ENCODE measurements at places on chromosomes 11 and 22.

GRCh38 chr11:74476536-74476935, 9.2 kb upstream of the KCNE3 start:
- DNase-seq = no peak

DNA sequence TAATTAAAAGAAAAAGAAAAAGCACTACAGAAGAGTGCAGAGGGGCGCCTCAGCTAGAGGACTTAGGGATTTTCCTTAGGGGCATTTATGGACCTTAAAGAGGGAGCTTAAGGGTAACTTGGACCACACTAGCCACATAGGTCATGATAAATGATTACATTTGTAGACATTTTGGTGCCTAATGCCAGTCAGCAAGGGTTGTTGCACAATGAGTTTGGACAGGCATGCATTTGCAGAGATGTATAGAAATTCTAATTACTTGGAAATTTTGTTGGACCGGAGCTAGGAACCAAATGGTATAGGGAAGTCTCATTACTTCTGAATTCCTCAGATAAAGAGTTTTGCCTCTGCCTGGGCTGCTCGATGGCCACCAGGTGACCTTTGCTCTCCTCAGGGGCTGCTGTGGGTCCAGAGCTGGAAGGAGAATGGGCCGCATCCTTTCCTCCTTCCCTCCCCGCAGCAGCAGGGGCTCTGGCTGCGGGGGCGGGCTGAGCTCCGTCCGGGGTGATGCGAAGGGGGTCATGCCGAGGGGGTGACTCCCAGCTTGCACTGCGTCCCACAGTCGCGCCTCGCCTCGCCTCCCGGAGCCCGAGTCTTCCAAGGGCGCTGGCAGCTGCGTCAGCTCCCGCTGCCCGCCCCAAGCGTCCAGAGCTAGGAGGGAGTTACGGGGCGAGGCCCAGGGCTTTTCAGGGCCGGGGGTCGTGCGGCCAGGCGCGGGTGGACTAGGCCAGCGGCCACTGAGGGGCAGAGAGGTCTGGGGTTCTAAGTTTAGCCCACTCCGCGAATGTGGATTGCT, 20.3 kb upstream of the MALAT1 start:
- no peak for DNase-seq

DNA sequence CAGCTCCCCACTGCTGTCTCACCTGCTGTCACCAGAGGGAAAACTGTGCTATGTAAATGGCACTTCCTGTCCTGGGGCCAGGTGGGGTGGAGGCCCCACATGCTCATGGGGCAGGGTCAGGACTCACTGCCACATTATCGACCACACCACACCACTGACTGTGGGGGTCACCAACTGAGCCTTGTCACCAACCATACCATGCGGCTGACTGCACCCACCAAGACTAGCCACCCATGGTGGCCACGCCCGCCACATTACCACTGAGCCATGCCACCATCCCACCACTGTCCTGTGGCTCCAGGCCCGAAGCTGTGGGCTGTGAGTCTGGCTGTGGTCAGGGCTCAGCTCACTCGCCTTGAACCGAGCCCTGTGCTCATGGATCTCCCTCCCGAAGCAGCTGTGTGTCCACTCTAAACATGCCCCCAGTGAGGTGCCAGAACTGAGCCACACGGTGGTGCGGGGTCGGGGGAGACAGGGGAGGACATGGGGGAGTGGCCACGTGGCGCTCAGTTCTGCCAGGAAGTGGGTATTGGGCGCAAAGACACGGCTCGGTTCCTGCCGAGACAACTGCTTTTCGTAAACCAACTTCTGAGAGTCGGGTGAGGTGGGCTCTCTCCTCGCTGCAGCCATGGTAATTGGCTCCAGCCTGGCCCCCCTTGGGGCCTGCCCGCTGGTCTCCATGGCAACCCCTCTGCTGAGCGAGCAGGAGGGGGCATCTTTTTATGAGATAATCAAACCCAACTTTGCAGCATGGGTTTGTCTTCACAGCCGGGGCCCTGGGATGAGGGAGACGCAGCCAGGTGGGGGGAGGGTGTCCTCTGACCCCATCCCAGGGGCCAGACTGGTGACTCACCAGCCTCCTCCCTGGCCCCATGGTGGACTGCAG, 23.2 kb downstream of the RTN4R start:
- peak; percentile 63 for DNase-seq

GRCh38 chr22:36740716-36741115, 35.2 kb downstream of the IFT27 start:
- no peak for DNase-seq

DNA sequence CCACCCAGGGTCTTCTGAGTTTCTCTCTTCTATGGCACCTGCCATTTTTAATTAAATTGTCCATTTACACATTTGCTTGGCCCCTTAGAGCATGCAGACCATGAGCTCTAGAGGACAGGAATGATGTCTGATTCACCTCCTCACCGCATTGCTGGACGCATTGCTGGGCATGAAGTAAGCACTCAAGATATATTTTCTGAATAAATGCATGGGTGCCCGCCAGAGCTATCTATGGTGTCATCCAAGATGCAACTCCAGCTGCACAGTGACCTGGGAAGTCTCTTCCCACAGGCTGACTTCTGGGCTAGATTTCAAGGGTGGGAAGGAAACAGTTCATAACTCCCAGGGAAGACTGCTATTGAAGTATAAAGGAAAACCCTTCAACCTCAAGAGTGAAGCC, 66.6 kb upstream of the ASPHD2 start:
- DNase-seq = no peak

DNA sequence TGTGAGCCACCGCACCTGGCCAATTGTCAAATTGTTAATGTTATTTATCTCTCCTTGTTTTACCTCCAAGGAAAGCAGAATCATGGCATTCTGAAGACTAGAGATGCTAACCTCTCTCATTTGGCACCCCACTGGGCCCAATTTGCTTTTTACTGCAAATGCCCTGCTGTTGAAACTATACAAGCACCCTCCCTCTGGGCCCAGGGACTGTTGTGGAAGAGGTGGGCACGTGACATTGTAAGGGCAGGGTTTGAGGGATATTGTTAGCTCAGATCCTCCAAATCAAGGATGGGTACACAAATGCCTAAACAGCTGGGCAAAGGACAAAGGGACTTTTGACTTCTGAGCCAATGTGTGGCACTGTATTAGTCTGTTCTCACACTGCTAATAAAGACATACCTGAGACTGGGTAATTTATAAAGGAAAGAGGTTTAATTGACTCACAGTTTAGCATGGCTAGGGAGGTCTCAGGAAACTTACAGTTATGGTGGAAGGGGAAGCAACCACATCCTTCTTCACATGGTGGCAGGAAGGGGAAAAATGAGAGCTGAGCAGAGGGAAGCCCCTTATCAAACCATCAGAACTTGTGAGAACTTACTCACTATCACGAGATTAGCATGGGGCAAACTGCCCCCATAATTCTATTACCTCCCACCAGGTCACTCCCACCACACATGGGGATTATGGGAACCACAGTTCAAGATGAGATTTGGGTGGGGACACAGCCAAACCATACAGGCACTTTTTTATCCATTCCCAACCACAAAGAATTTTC, 6.5 kb upstream of the ALDH3B2 start:
- DNase-seq = peak; percentile 29

DNA sequence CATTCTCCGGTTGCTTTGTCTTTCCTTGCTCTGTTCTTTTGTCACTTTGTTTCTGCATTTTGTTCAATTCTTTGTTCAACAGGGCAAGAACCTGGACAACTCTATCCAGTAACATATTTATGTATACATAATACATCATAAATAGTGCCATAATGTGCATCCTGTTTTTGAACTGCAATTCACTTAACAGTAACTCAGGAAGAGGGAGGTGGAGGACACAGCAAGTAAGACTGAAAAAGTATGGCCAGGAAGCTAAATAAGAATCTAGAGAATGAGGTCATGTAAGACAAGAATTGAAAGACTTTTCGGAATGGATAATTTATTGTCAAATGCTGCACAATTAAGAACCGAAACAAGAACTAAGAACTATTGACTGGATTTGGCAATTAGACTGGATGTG, 29.2 kb upstream of the CHORDC1 start:
- DNase-seq = no peak

- DNase-seq = no peak
Measured at GRCh38 chr22:30196880-30197336, 49.7 kb downstream of the LIF start.

- DNase-seq = no peak
Measured at GRCh38 chr11:96332126-96332771, 10.7 kb downstream of the MAML2 start.

GRCh38 chr11:115657586-115657985, 153.4 kb upstream of the CADM1 start:
- DNase-seq = no peak

- no peak for DNase-seq
Measured at GRCh38 chr22:30354644-30355043, 2.0 kb downstream of the SF3A1 start.

GRCh38 chr11:122104341-122104740, 11.7 kb downstream of the BLID start:
- no peak for DNase-seq

DNA sequence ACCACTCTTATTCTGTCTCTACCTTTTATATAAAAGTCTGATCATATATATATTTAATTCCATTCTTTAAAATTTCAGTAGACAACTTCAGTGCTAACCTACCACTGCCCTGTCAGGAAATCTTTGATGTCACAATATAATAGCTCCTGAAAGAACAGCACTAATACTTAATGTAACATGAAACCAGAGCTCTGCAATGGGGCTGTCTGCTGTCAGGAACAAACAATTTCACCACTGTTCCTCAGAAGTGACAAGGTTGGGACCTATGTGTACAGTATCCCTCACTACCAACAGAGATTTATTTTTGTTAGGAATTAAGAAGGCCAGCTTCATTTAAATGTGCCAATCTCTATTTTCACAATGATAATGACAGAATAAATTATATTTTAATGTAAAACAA, 165.5 kb upstream of the C11orf58 start:
- no peak for DNase-seq

GRCh38 chr11:35483131-35483820, 42.1 kb downstream of the PAMR1 start:
- DNase-seq = no peak

GRCh38 chr11:1873048-1873812, 18.5 kb downstream of the PRR33 start:
- no peak for DNase-seq

GRCh38 chr11:119509282-119509841, 86.4 kb upstream of the THY1 start:
- DNase-seq = no peak

DNA sequence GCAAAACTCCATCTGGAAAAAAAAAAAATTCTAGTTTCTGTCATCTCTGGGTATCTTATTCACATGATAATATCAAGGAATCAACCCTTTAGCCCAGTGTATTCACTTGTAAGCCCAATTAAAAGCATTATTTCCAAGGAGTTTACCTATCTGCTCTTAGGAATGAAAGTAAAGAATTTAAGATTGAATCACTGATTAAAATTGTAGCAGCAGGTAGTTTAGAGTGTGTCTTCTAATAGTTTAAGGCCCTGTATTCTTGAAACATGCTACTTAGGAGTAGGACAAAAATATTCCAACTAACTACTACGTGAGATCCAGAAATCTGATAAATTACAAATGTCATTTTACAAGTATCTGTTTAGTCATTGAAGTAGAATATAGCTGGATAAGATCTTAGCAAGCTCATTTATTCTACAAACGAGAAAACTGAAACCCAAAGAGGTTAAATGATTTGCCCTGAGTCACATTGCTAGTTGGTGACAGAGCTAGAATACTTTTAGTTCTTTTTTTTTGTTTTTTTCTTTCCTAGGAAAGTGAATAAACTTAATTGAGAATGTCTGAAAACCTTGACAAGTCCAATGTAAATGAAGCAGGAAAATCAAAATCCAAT, 4.0 kb downstream of the TCP11L1 start:
- DNase-seq = no peak

Measured in hematopoietic multipotent progenitor cell (in vitro differentiated cells).